ENCODE measurements at places on chromosomes 4 and X. TPM values are rescaled to one million over a fixed set of nuclear protein-coding genes. Genes with fewer than 3 reads are reported as not detected.

Gene PSAPL1
- total RNA-seq = not detected

Gene CLTRN
- 8.8 TPM for total RNA-seq

Gene NALF2
- 0.15 TPM for total RNA-seq

GRCh38 chr4:19026281-19026680 is 1004.7 kb upstream of the LCORL start:
- DNase-seq = no peak

- DNase-seq = no peak
Observed at GRCh38 chr4:73193155-73193554, 65.4 kb downstream of the ANKRD17 start.

- DNase-seq = peak; percentile 83
Observed at GRCh38 chrX:150365051-150365989, 2.2 kb downstream of the MAMLD1 start.

DNA sequence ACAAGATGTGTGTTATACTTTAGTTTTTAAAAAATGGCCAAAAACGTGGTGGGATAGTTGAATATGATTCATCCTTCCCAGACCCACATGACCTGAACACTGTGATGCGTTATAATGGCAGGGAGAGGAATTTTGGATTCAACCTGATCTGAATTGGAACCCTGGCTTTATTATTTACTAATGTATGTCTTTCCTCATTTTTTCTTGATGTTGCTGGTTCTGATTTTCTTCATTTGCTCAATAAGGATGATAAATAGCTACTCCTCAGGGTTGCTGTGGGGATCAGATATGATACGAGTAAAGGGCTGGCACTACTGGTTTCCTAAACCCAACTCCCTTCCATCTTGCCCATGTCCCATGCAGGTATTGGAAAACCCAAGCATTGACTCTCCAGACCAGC is 24.2 kb upstream of the ACSL1 start:
- no peak for DNase-seq

GRCh38 chr4:67327245-67328017 is 217.9 kb downstream of the CENPC start:
- no peak for DNase-seq

GRCh38 chr4:108922191-108922590 is 159.3 kb upstream of the ETNPPL start:
- DNase-seq = no peak
